Cerebellar nuclear complex (tissue), 1 donor: ENCODE measurements at places on chromosomes 16 and 17.

DNA sequence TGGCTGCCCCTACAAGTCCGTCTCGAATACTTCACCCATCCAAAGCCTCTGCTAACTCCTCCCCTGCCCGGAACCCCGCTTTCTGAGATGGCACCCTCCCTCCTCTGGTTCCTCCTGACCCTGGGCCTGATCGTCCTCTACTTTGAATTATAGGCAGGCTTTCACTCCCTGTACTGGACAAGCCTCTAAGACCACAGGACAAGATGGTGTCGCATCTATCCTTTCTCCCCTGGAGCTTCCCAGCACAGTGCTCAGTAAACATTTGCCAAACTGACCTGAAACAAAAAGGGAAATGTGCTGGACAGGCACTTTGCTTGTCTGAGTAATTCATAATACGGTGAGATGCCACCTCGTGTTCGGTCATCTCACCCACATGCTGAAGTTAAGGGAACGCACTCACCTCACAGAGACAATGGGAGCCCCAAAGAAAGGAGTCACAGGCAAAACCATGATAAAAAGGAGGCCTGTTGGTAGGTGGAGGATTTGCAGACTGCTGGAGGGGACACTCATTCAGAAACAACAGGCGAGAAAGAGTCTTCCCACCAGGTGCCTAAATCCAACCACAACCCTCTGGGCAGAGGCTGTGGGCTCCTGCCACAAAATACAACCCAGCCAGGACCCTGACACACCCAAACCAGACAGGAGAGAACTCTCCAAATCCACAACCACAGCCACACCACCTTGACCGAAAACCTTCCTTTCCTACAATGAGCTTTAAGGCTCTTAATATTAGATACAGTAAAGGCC is 28.2 kb downstream of the SNN start:
- DNase-seq, result no peak

GRCh38 chr16:28321700-28322411 is 29.5 kb downstream of the SBK1 start:
- DNase-seq, result no peak

- no peak for DNase-seq
Observed at GRCh38 chr17:1275962-1276736, 3.3 kb upstream of the TRARG1 start.

DNA sequence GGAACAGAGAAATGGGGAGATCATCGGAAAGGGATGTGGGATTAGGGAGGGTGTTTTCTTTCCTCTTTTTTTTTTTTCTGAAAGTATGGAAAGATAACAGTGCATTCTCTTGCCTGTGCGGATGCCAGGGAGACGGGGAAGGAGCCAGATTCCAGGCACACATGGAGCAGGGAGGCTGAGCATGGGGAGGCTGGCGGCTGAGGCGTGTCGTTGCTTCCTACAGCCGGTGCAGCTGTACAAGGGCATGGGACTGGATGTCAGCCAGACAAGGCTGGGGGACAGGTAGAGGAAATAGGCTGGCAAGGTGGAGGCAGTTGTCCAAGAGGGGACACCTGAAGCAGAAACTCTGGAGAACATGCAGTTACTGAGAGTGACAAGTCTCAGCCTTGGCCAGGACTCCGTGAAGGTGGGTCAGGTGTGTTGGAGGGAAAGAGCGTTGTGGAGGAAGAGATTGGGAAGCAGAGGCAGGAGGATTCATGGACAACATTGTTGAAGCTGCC is 16.6 kb upstream of the ADORA2B start:
- DNase-seq, result no peak

GRCh38 chr17:9116311-9116835 is 95.1 kb downstream of the NTN1 start:
- DNase-seq, result no peak

GRCh38 chr17:78817123-78817522 is 23.5 kb downstream of the USP36 start:
- DNase-seq, result no peak

DNA sequence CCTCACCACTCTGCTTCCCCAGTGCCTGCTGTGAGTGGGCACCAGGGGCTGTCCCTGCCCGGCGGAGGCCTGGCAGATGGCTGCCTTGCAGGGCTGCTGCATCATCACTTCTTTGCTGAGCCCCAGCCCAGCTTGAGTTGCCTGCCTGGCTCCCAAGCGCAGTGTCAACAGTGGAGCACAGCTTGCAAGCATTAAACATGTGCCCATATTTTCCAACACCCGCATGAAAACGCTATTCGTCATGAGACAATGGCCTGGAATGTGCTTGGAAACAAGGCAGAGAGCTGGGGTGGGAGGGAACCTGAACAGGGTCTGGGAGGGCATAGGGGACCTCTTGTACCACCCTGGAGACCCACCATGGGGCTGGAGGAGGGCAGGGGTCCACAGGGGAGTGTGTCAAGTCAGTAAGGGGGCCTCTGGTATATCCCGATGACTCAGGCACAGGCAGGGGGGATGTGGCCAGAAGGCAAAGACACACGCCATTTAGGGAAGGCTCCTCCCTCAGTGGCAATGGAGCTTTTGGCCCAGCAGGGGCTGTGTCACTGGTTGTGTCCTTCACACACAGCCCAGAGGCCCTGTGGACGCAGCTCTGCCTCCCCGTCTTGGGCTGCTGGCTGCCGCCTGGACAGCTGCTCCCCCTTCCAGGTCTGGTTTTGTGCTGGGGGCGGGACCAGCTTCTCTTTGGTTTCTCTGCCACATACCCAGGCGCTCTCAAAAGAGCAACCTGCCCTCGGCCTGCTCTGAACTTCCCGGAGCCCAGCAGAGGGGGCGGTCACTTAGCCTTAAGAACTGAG is 17.4 kb upstream of the MTSS2 start:
- peak; percentile 63 for DNase-seq

DNA sequence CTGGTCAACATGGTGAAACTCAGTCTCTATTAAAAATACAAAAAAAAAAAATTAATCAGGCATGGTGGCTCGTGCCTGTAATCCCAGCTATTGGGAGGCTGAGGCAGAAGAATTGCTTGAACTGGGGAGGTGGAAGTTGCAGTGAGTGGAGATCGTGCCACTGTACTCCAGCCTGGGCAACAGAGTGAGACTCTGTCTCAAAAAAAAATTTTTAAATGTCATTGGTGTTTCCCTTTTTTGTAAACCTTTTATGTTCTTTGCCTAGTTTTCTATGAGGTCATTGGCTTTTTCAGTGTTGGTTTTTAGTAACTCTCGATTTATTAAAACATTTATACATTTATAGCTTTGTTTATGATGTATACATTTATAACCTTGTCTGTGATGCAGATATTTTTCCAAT is 18.2 kb downstream of the NLRC5 start:
- DNase-seq, result no peak

GRCh38 chr16:84617041-84617790 is 662 bp downstream of the COTL1 start:
- no peak for DNase-seq

- DNase-seq, result no peak
Observed at GRCh38 chr17:15965528-15965927, 20.6 kb downstream of the ADORA2B start.

DNA sequence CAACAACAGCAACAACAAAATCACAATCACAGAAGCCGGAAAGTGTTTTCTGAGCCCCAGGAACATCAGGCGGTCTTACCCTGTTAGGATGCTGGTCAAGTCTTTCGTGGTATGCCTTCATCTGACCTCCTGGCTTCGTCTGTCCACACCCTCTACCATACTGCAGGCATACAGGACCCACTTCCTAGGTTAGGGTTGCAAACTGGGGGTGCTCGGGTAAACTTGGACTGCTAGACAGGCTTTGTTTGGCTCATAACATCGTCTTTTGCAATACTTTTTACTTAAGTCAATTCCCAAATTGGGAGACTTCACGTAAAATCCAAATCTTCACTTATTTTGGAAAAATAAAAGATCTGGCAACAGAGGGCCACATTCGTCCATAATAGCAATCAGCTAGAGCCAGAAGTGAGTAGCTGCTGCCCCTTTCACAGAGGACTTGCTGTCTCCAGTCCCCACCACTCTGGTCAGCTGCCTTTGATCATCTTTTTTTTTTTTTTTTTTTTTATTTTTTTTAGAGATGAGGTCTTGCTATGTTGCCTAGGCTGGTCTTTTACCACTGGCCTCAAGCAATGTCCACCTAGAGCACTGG is 30.0 kb downstream of the CHD9 start:
- DNase-seq, result no peak

GRCh38 chr16:65725156-65725845 is 603.4 kb upstream of the CDH11 start:
- DNase-seq, result no peak

DNA sequence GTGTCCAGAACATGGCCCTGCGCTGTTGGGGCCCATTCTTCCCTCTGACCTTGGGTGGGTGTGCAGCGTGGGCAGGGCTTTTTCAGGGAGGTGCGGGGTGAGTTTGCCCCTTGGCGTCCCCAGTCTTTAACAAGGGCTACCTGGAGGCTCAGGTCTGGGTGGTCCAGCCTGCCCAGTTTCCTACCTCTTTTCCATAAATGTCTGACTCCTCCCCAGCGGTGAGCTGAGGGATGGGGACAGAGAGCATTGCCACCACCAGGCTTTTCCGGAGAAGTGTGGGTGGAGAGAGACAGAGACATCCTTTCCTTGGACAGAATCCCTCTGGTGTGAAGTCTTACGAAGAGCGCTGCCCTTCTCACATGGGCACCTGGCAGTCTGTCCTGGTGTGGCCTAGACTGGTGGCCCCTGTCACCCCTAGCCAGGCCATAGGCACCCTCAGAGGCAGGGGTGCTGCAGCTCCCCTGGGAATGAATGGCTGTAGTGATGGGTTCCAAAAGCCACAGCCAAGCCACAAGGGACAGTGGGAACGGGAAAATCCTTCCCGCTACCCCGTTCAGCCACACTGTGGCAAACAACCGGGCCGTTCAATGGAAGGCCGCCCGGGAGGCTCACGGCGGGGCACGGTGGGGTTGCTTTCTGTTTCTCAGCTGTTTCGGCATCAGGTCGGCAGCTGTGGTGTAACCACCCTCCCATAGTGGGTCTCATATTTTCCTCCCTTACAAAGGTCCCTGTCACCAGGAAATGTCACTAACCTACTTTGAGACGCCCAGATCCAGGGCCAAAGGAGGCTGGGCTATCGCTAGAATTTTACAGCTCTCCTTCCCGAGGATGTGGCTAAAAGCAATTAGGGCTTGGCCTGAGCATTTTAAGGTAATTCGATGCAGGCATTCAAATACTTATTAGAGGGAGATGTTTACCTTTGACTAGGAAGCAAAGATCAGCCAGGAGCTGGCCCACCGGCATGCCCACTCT is 61.9 kb upstream of the GSE1 start:
- no peak for DNase-seq

- DNase-seq, result no peak
Observed at GRCh38 chr16:27708651-27709050, 158.7 kb downstream of the KATNIP start.

GRCh38 chr16:14303639-14304394 is 232.7 kb downstream of the MRTFB start:
- no peak for DNase-seq

DNA sequence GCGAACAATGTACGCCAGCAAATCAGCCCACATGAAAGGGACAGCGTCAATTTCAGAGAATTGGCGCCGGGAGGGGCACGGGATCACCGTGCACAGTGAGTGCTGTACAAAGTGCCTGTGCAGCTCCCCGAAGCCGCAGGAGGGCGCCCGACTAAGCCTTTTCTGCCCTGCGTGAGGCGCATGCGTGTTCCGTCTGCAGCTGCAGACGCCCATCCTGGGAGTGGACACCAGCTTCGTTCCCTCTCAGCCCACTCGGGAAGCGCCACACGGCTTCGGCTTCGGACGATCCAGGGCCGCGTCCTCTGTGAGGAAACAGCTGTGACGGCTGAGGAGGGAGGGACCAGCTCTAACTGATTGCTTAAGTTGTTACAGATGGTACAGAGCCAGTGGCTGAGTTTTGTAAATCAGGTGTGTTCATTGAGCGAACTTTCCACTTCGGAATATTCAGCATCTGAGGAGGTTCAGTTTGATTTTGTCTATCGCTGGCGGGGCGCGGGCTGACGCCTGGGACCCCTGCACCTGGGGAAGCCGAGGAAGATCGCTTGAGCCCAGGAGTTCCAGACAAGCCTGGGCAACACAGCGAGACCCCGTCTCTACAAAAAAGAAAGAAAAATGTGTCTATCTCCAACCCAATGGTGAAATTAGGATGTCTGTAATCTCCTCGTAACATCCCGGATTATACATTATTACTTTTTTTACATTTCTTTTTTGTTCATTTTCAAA is 15.4 kb upstream of the ZNF287 start:
- DNase-seq, result peak; percentile 65

DNA sequence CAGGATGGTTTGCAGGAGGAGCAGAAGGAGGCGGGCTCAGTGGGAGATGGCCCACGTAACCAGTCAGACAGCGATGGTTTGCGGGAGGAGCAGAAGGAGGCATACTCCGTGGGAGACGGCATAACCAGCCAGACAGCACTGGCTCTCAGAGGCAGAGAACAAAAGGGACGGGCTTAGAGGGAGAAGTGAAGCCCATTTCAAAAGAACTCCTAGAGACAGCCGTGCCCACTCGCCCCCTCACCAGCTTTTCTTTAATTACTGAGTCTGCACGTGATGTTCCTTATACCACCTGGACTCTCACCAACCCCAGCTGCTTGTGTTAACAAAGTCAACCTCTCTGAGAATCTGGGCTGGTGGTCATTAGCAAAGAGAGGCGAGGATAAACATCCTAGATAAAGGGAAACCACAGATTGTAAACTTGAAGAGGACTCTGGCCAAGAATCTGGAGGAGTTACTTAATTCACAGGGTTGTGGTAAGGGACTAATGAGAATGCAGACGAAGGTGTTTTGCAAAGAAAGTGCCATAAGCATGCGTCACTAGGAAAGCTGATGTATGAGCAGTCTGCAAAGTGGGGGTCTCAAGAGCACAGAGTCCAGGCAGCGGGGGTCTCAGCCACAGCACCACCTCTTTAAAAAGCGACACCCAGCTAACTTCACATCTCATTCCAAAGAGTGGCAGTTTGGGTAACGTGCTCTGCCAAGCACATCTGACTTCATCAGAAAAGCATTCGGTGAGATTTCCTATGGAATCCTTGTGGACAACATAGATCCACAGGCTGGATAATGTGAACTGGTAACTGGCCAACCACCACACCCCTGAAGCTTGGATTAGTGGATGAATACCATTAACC is 51.7 kb downstream of the NXN start:
- no peak for DNase-seq

DNA sequence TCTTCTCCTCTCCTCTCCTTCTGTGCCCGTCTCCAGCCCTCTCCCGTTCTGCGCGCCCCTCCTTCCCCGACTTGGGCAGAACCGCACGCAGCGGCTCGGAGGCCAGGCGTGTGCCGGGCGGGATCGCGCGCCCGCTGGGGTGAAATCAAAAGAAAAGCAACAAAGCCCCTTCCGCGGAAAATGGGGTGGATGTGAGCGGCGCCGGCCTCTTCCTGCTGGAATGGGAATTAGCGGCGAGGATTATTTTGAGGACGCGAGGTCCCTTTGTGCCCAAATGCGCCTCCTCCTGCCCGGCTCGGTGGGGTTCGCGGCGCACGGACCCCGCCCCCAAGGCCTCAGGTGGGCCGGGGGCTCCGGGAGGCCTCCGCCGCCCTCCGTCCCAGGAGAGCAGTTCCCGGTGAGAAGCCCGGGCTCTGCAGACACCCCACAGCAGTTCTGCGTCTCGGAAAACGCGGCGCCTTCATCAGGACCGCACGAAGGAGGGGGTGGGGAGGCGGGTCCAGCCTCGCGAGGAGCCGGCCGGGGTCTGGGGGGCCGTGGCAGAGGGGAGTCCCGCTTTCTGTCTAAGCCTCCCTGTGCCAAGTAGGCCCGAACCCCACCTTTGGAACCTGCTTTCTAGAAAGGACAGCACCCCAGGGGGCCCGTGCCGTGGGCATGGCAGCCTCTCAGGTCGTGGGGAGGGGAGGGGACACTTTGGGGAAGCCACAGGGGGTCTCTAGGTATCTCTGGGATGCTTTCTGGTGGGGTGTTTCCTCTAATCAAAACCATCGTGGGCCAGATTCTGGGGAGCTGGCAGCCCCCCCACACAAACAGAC is 91.0 kb upstream of the CBX4 start:
- no peak for DNase-seq
